Osteocyte (in vitro differentiated cells): ENCODE measurements at places on chromosomes 16 and 17. TPM values are rescaled to one million over a fixed set of nuclear protein-coding genes. Genes with fewer than 3 reads are reported as not detected.

- DNase-seq = no peak
Observed at GRCh38 chr16:71645450-71645849, 19.5 kb downstream of the MARVELD3 start.

DNA sequence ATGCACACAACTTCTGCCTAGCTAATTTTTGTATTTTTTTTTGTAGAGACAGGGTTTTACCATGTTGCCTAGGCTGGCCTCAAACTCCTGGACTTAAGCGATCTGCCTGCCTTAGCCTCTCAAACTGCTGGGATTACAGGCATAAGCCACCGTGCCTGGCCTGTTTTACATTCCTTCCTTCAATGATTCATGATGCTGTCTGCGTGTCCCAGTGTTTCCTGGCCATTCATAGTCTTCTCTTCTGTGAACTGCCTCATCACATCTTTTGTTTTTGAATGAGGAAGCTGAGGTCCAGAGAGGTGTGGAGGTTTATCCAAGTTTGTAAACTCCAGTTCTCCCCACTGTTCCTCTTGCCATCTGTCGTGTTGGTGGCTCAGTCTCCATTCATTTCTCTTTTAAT lies 64.5 kb upstream of the MED9 start:
- no peak for DNase-seq

- DNase-seq = no peak
Observed at GRCh38 chr17:79095345-79096055, 20.9 kb downstream of the ENGASE start.

GRCh38 chr17:62679866-62680377 lies 52.5 kb downstream of the MRC2 start:
- DNase-seq = no peak

- peak; percentile 69 for DNase-seq
Observed at GRCh38 chr17:35733366-35733765, 1.9 kb downstream of the RASL10B start.

DNA sequence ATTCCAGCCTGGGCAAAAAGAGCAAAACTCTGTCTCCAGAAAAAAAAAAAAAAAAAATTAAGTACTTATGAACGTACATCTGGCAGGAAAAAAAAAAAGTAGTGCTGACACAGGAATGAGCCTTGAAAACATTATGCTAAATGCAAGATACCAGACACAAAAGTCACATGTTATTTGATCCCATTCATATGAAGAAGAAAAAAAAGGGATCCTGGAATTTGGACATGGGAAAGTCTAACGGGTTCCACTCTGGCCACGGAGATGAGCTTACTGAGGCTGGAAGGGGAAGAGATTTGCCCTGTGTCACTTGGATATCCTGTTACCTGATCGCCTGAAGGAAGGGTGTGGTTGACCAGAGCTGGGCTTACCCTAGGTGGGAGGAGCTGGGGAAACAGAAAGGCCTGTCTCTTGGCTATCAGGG lies 251.9 kb downstream of the PARN start:
- no peak for DNase-seq

DNA sequence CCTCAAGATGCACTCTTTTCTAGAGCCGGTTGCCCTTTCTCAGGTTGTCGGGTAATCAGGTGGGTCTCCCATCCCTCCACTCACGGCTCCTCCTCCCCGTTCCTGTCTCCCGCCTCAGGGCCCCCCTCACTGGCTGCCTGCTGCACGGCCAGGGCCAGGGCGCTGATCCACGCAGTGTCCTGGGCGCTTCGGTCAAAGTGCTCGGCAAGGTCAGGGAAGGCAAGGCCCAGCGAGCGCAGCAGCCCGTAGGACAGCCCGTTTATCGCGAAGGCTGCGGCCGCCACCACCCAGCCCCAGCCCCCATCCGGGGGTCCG lies 753 bp downstream of the SLC16A11 start:
- DNase-seq = no peak

The NOG gene
- total RNA-seq = not detected in 2 replicates

The SLC35G6 gene
- not detected in 2 replicates for total RNA-seq

The GTF3C1 gene
- total RNA-seq = 90.4 and 92.3 TPM in 2 replicates
